ENCODE measurements at places on chromosomes 3 and 15. TPM values are rescaled to one million over a fixed set of nuclear protein-coding genes. Genes with fewer than 3 reads are reported as not detected.

Gene ZNF385D
- 0.86 TPM for total RNA-seq

Gene P2RY12
- not detected for total RNA-seq

Gene DLL4
- 1.9 TPM for total RNA-seq

Gene IL5RA
- 0.16 TPM for total RNA-seq

- no peak for DNase-seq
These were observed 18.1 kb downstream of the MYO1E start for GRCh38 chr15:59354417-59355031.

GRCh38 chr15:68431037-68431791, 749 bp downstream of the ITGA11 start:
- no peak for DNase-seq

- no peak for DNase-seq
These were observed 51.0 kb downstream of the PHC3 start for GRCh38 chr3:170130532-170130931.

DNA sequence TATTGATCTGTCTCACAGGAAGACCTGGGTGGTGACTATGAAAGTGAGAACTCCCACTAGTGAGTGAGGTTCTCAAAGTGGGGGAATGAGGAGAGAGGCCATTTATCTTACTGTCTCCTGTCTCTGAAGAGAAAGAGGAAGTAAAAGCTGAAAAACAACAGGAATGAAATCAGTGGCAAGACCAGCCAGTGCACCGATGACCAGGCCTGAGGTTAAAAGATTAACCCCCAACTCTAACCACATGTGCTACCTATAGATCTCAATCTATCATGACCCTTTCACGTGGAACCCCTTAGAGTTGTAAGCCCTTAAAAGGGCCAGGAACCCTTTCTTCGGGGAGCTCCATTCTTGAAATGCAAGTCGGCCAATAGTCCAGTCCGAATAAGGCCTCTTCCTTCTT, 239.3 kb upstream of the CNTN6 start:
- no peak for DNase-seq

All from suprapubic skin (tissue), 4 donors.